ENCODE measurements at places on chromosomes 7 and 10.

GRCh38 chr7:51187941-51188340, 128.7 kb downstream of the COBL start:
- ATAC-seq: no peak

DNA sequence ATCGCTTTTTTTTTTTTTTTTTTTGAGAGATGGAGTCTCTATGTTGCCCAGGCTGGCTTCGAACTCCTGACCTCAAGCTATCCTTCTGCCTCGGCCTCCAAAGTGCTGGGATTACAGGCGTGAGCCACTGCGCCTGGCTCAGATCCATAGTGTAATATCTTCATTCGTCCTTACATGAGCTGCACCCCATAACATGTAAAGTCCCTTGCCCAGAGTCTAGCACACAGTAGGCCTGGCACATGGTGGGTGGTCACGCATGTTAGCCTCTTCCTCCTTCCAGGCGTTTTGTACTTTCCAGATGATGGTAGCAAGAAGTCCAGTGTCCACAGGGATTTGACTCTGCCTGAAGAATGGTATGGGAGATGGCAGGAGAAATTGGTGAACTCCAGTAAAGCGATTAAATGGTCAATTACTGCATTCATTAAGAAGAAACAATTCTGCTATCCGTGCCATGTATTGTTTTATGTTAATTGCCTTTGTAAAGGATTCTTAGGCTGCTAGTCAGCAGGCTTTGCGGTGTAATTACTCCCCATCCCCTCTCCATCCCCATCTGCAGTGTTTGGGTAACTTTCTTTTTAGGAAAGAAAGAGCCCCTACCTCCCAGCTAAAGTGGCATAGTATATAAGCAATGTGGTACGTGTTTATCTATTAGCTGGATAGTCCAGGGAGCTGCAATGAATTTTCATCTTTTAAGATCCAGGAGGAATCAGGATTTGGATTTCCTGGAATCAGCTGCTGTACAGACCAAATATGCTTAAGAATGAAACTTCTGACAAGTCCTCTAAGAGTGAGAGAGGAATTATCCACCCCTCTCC, 1.2 kb downstream of the TPST1 start:
- no peak for ATAC-seq

DNA sequence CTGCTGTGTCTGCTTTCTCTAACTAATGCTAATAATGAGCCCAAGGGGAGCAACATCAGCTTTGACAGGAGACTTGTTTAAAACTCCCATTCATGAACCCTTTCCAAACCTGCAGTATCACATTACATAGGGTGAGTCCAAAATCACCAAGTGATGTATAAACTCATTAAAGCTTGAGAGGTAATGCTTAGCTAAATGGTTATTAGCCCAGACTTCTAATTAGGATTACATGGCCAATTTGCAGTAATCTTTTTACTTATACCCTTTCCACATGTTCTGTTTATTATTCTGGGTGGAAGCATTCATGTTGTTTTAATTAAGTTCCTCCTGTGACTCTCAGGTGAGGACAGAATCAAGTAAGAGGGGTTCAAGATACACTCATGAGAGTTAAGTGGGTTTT, 17.5 kb downstream of the ZNF138 start:
- ATAC-seq: no peak

GRCh38 chr10:68831961-68832455, 4.7 kb downstream of the STOX1 start:
- no peak for ATAC-seq

- peak; percentile 81 for ATAC-seq
These were observed at the start of gene TMEM243 for GRCh38 chr7:87219545-87220025. TMEM243 (minus strand) TSS chr7:87219732; CDS start chr7:87219503, 229 bp downstream.

GRCh38 chr10:63465293-63466143, at the start of gene JMJD1C:
JMJD1C (minus strand) TSS chr10:63465977; CDS start chr10:63465662, 315 bp downstream.
- peak; percentile 86 for ATAC-seq

DNA sequence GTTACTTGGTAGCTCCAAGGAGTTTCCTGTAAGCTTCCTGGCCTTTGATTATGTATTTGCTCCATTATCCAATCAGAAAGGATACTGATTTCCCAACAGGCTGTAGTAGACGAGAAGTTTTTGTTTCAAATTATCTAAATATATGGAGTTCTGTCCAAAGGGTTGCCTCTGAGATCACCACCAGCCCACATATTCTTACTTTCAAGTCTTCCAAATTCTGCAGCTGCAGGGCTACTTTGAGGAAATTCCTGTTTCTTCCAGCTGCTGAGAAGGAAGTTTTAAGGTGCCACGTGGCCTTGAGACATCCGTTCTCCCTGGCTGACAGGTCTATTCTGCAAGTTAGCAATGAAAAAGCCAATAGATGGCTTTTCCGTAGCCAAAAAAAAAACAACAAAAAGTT, 286.0 kb downstream of the TWIST1 start:
- ATAC-seq: no peak

GRCh38 chr7:94053532-94053931, 49.4 kb upstream of the BET1 start:
- no peak for ATAC-seq

- peak; percentile 20 for ATAC-seq
These were observed 3.6 kb downstream of the VAX1 start for GRCh38 chr10:117134306-117135025.

- no peak for ATAC-seq
These were observed 113.9 kb downstream of the SUGCT start for GRCh38 chr7:40248681-40249080.

DNA sequence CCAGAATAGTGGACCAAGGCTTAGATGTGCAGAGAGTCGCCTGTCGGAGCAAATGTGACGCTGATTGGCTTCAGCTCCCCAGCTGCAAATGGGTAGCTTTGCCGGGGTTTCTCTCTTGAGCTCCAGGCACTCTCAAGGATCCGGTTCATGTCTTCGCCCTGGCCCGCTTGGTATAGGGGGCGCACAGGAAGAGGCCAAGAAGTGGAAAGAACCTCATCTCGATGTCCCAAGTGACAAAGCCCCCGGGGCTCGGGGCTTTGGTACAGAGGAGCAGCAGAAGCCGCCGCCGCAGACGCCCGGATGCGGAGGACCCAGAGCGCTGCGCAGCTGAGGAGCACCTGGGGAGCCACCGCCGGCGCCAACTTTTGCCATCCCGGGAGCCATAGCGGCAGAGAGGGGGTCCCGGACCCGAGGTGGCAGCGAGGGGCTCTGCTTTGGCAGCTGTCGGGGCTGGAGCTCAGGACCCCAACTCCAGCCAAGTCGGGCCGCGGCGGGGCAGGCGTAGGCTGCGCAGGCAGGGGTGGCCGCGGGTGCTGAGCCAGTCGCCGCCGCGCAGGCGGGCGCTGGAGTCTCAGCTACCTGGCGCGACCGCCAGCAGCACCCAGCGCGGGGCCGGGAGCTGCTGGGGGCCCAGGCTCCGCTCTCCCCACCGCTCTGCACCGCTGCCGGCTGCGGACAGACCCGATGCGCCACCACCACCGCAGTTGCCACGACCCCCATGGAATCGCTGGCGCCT, 466.6 kb downstream of the XPNPEP1 start:
- no peak for ATAC-seq

GRCh38 chr10:4270116-4270515, 485.1 kb upstream of the KLF6 start:
- ATAC-seq: peak; percentile 96

- ATAC-seq: no peak
These were observed 683.9 kb downstream of the PARD3 start for GRCh38 chr10:34131152-34131551.

GRCh38 chr10:25831080-25831479, 102.9 kb upstream of the MYO3A start:
- ATAC-seq: no peak

DNA sequence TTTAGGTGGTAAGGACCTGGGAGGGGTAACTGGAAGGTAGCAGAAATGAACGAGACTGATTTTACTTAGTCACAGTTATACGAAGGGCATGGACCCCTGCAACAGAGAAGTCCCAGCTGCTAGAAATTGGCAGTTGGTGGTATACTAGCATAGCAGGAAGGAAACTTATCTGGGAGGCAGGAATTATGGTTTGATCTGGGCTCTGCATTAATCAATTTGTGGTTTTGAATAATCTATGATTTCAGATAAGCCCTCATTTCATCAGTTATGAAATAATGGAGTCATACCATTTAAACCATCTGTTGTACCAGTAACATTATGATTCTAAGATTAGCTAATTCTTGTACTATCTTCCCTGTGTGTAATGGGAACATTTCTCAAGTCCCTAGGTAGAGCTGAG, 54.0 kb upstream of the TMEM229A start:
- ATAC-seq: no peak

DNA sequence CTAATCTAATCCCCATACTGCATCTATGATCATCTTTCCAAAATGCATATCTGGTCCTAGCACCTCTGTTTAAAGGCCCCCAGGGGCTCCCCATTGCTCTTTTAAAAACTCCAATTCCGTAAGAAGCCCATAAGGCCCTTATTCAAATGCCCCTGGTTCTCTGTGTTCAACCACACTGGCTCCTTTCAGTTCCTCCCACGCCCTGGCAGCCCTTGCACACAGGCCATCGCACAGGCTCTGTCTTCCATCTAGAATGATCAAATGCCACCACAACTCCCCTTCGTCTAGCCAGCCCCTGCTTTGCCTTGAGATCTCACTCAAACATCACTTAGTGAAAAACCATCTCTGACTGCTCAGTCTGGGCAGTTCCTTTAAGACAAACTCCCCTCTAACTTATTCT, 112.9 kb upstream of the LYZL2 start:
- no peak for ATAC-seq

- ATAC-seq: no peak
These were observed 422.0 kb downstream of the CALN1 start for GRCh38 chr7:71990138-71990462.

DNA sequence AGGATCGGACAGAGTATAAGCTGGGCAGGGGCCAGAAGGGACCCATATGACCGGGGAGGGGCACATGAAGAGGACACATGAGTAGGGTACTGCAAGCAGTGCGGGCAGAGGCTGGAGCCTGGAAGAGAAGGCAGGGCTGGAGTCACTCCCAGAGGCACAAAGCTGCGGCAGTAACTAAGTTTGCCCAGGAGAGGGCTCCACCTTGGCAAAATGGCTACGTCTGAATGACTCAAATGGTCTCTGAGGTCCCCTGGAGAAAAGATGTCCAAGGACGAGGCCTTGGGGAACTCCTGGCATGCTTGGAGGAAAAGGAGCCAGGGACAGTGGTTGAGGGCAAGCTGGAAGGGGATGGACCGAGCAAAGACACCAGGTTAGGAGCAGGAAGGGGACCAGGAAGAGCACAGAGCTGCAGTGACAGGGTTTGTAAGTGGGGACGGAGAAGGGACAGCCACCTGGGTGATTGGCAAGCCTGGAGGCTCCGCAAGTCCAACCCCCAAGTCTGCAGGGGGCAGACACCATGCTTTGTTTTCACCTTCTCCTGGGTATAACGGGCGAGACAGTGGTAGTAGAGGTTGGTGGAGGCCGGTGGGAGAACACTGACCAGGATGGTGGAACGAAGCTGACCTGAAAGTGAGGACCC, 43.1 kb upstream of the LBX1 start:
- peak; percentile 97 for ATAC-seq

DNA sequence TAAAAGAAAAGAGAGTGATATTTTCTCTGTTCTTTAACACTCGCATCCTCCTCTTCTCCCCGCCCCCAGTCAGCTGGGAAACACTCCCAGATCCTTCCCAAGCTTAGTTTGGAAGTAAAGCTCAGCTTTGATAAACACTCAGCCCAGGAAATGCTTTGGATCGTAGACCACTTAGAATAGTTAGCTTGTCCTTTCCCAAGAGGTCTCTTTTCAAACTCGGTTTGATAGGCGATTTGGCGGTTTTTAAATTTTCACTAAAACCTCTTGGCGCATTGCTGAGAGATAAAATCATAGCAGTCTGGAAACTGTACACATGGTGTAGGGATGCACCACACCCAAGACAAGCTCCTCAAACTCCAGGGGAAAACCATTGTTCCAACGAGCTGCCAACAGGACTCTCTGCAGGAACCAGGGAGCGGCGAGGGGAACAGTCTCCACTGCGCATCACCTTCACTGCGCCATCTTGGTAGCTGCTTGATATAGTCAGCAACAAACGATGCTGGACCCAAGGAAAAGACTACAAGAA, 22.3 kb downstream of the SMURF1 start:
- no peak for ATAC-seq

DNA sequence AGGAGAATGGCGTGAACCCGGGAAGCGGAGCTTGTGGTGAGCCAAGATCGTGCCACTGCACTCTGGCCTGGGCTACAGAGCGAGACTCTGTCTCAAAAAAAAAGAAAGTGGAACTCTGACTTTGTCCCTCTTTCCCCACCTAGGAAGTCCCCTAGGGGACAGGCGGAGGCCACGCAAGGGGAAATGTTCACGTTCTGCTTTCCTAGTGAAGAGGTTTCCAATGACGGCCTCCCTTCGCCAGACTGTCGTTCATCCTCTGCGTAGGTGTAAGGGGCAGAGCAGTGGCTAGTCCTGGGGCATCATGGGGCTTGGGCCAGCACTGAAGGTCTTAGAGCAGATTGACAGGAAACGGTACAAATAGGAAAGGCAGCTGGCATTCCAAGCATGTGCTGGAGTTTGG, 30.6 kb downstream of the SUFU start:
- no peak for ATAC-seq

DNA sequence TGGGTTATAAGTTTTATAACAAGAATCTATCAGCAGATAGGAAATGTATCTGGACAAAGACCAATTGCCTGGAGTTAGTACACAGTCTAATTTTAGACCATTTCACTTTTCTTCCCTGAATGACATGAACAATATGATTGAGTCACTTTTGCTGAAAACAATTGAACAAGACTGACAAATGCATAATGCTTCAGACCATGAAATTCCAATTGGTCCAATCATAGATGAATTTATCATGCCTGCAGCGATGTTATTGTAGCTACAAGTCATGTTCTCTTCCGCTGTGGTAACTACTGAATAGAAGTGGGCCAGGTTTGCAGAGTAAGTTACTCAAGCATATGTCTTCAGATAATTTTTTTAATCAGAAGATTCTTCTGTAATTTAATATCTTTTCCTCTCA, 73.4 kb downstream of the VSTM2A start:
- ATAC-seq: no peak

DNA sequence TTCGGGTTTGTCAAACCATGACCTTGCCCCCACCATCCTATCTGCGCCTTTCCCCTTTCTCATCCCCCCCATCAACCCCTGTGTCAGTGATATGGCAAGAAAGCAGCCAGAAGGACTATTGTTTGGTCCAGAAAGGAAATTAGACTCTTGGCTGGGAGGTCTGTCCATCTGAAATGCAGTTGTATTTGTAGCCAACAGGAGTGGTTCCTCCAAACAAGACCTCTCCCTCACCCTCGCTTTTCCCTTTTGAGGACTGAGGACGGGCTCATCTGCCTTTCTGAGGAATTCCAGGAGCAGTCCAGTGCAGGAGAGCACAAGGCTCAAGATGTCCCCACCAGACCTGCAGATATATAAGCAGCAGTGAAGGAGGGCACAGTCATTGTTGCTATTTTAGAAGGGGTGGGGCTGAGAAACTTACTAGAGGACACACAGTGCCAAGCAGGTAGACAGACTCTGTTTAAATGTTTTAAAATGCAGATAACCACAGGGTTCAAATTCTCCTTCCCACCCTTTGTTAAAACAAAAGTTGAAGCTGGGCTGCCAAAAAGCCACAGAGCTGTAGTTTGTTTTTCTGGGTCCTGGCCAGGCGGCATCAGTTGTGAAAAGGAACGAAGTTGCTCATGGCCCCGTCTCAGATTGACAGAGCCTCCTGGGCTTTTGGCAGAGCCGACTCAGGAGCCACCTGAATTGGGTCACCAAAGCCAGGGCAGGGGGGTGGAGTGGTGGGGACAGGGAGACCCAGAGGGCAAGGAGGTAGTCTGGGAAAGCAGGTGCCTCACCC, 37.3 kb downstream of the CYP17A1 start:
- ATAC-seq: no peak
